ENCODE measurements at places on chromosomes 12 and 14.

DNA sequence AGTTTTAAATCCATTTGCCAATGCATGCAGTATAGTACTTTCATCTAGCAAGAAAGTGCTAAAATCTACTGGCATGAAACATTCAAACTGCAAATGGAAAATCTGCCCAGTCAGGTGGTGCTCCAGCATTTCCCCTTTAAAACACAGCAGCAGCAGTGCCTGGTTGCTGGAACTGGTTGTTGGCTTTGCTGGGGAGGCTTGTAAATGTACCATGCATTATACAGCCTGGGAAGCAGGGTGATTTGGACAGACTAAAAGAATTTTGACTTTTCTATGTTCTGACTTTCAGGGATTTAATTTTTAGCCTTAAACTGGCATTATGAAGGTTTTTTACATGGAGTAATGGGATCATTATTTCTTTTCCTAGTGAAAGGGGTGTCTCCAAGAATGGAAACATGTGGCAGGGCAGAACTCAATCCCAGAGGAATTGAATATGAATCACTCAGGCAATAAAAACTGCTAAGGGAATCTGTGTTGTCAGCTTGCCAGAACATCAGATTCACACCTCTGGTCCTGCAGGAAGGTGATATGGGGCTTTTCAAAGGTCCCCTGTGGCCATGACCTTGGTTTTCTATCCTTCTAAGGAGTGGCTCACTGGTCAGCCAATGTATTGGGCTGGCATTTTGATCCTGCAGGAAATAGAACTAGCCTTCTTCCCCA lies 9.0 kb upstream of the PAX9 start:
- DNase-seq = no peak

DNA sequence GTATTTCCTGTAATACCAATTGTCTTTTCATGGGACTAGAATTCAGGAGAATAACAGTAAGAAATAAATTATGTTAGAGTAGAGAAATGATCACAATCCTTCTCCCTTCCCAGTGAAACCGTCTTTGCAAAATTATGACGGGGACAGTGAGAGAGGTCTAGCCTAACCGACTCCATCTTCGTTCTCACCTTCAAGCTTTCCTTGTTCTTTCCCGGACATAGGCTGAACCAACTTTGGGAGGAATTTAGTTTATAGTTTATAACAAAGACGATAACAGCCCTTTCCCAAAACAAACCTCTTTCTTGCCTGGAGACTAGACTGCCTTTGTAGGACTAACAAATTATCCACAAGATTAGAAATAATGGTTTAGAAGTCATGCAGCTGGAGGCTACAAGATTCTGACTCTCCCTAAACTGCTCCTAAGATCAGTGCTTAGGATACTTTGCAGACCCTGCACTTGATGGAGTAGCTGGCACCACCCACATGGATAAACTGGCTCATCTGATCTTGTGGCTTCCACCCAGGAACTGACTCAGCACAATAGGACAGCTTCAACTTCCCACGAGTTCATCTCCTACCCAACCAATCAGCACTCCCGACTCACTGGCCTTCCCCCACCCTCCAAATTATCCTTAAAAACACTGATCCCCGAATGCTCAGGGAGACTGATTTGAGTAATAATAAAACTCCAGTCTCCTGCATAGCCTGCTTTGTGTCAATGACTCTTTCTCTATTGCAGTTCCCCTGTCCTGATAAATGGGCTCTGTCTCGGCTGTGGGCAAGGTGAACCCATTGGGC lies 521.2 kb upstream of the TBX3 start:
- no peak for DNase-seq

- DNase-seq = no peak
These were observed 4.5 kb upstream of the GMFB start for GRCh38 chr14:54493293-54493692.

DNA sequence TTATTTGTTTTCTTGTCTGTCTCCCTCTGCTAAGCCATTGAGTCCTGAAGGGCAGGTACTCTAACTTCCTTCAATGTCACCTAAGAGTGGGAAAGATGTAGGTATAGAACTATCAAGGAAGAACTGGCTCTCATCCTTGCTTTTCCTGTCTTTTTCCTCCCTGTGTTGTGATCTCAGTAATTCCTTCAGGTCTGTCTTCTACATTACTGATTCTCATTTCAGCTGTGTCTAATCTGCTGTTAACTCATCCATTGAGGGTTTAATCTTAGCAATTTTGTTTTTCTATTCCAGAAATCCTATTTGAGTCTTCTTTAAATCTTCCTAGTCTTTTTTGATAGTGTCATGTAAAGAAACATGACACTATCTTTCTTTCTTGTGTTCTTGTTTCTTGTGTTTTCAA lies 124.5 kb upstream of the PLXNC1 start:
- DNase-seq = no peak

GRCh38 chr12:790608-791007 lies 38.2 kb downstream of the WNK1 start:
- no peak for DNase-seq

- no peak for DNase-seq
These were observed 9.4 kb upstream of the HVCN1 start for GRCh38 chr12:110698171-110698902.

- no peak for DNase-seq
These were observed 706 bp downstream of the ANHX start for GRCh38 chr12:133234971-133235370.

DNA sequence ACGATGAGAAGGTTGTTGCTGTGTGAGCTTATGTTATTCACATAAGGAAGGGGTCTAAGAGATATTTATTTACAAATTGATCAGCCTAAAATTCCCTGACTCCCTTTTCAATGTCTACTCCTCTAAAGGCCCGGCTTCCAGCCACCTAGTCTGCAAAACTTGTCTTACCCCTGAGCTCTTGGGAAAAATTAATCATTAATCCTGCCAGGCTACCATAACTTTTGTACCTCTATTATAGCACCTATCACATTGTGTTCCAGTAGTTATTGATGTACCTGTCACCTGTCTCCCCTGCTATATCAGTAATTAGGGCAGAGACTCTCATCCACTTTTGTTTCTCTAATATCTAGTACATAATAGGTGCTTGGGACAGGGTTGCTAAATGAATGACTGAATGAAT lies 29.3 kb upstream of the FRS2 start:
- DNase-seq = no peak

DNA sequence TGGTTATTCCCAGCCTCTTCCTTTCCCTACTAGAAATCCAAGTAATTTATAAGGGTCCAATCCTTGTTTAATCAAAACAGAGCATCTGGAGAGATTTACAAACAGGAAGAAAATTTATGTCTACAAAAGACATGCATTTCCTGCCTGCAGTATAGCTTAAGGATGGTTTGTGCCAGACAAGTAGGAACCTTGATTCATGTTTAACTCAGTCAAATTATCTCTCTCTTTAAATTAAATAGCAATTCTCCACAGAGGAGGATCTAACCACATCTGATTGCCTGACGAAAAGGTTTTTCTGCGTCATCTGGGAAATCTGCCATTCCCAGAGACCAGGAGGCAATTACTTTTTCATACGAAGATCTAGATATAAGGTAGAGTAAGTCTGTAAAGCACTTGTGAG lies 105.2 kb downstream of the ZFC3H1 start:
- DNase-seq = no peak

GRCh38 chr12:127830065-127830460 lies 436.9 kb upstream of the TMEM132C start:
- no peak for DNase-seq

DNA sequence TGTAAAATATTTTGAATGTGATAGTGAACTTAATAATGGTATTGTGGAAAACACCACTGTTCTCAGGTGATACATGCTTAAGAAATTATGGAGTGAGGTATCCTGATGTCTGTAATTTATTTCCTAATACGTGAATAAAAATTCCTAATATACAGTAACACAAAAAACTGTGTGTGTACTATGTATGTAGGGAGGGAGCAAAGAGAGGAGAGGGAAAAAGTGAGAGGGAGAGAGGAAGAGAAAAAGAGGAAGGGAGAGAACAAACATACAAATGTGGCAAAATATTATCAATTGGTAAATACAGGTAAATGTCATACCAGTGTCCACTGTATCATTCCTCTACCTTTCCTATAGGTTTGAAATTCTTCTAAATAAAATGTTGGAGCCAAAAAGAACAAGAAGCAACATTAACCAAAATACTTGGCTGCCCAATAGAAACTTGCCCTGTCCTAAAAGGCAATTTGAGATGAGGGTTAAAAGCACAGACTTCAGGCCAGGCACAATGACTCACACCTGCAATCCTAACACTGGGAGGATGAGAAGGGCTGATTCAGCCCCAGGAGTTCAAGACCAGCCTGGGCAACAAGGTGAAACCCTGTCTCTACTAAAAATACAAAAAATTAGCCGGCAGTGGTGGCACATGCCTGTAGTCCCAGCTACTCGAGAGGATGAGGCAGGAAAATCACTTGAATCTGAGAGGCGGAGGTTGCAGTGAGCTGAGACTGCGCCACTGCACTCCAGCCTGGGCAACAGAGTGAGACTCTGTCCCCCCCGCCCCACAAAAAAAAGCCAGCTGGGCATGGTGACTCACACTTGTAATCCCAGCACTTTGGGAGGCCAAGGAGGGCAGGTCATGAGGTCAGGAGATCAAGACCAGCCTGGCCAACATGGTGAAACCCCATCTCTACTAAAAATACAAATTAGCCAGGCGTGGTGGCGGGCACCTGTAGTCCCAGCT lies 14.5 kb downstream of the R3HDM2 start:
- DNase-seq = no peak

GRCh38 chr14:73567951-73568885 lies 795 bp upstream of the ACOT2 start:
- no peak for DNase-seq

DNA sequence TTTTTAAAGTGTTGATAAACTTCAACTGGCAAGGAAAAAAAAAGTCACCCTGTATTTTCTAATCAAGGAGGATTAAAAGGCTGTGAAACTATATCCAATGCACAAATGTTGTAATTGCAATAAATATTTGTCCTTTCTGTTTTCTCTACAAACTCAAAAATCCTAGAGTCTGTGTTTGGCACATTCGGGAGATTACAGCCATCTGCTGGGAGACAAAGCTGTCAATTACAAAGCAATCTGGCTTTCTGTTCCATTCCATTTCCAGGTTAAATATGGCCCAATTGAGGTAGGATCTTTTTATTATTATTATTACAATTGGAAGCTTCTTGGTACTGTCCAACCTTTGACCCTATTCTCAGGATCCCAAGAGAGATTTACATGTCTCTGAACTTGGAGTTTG lies 295.9 kb downstream of the DIO2 start:
- DNase-seq = no peak

DNA sequence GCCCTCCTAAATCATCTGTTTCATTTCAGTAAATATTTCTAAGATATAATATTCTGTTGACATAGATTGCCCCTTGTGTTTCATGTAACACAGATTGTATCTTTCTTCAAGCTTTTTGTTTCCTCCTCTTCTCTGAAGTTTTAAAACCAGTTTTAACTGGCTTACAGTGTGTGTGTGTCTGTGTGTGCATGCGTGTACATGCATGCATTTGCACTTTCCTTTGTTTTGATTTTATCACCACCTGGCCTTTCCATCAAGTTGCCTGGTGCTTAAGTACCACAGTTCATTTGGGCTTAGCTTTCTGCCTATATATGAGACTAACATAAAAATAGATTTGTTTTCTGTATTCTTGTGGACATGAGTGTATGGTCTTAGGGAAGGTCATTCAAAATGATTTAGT lies 31.9 kb downstream of the ETNK1 start:
- DNase-seq = no peak

DNA sequence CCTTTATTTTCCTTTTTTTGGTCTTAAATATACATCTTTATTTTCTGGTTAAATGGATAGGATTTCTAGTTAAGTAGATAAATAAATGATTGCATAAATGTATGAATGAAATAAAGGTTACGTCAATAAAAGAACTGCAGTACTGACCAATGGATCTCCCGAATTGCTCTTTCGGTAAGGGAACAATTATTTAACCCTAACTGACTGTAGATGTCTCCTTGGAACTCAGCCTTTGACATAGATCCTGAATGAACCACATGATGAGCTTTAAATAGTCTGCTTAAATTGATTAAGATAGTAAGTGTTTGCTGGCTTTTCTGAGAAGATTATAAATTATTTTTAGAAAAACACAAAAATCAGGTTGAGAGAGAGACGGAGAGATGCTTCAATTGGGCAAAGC lies 391.0 kb upstream of the SYT1 start:
- DNase-seq = no peak

DNA sequence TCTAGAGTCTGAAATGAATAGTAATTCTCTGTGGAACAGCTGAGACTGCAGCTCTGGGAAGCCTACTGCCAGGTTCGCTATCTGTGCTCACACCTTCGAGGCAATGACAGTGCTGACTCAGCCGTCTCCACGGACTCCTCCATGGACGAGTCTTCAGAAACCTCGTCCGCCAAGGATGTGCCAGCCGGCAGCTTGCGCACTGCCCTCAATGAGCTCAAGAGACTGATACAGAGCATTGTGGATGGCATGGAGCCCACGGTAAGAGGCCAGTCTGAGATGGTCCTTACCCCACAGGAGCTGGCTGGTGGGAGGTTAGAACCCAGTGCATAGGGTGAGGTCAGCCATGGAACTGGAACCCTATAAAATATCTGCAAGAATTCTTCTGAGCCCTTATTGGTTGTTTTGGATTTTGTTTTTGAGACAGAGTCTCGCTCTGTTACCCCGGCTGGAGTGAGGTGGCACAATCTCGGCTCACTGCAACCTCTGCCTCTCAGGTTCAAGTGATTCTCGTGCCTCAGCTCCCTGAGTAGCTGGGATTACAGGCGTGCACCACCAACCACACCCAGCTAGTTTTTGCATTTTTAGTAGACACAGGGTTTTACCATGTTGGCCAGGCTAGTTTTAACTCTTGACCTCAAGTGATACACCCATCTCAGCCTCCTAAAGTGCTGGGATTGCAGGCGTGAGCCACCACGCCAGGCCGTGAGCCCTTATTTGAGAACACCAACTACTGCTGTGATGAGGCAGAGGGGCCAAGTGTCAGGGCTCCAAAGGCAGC lies 43.9 kb downstream of the RAB35 start:
- DNase-seq = no peak

GRCh38 chr12:6614513-6615172 lies 7.5 kb upstream of the CHD4 start:
- DNase-seq = no peak

- DNase-seq = no peak
These were observed 699 bp downstream of the MGAT2 start for GRCh38 chr14:49621114-49621881.
